ENCODE measurements at places on chromosomes 11 and 22. TPM values are rescaled to one million over a fixed set of nuclear protein-coding genes. Genes with fewer than 3 reads are reported as not detected.

GRCh38 chr11:119377112-119377901 is 4.2 kb downstream of the USP2 start:
- no peak for DNase-seq

DNA sequence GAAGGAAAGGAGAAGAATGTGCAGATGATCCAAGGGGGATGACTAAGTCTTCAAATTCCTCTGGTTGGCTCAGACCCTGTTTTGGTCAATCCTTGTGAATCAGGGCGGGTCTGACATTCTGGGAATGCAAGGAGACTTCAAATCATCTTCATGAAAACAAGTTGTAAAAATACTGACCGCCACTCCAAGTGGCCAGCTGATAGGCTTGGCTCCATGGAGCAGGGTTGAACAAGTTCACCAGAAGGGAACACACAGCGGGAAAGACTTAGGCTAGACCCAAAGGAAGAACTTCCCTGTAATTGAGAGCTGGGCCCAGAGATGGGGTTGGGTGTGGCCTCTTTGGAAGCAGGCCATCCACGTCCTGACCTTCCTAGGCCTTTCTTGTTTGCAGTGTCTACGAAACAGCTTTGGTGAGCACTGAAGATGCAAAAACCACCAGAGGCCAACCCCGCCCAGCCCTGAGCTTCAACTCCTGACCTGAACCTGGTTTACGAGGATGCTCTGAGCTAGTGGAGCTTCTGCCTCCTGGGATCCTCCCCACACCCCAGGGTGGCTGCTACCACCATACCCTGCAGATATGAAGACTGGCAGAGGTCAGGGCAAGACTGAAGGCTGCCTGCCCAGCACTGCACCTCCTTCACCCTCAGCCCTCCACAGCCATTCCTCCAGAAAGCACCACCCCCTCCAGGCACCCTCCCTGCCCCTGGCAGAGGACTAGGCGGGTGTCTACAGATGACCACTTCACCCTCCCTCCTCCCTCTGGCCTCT is 26.1 kb downstream of the GDPD5 start:
- peak; percentile 31 for DNase-seq

DNA sequence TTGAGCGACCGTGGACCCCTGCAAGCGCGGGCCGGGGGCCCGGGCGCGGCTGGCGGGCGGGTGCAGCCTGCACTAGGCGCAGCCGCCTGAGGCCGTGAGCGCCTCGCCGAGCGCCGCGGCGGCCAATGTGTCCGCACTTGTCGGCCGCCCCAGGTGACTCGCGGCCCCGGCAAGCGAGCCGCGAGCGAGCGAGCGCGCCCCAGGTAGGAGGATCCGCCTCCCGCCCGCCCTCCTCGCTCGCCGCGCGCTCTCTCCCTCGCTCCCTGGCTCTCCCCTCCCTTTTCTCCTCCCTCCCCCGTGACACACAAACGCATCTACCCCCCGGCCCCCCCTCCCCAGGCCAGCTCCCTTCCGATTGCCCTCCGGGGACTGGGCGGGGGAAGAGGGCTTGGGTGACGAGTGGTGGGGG is at the start of gene WNT7B:
TSS of gene WNT7B (minus strand) at position 160 of the 409 bp plus-strand sequence. CDS start 408 bp downstream, outside the sequence.
- DNase-seq = no peak

- peak; percentile 83 for DNase-seq
Observed at GRCh38 chr22:35914665-35915476, 113.8 kb downstream of the RBFOX2 start.

GRCh38 chr22:29475550-29475949 is 4.5 kb upstream of the NEFH start:
- no peak for DNase-seq

- DNase-seq = no peak
Observed at GRCh38 chr11:114285599-114285998, 10.6 kb upstream of the NNMT start.

- DNase-seq = no peak
Observed at GRCh38 chr11:8108421-8108820, 27.4 kb downstream of the TUB start.

DNA sequence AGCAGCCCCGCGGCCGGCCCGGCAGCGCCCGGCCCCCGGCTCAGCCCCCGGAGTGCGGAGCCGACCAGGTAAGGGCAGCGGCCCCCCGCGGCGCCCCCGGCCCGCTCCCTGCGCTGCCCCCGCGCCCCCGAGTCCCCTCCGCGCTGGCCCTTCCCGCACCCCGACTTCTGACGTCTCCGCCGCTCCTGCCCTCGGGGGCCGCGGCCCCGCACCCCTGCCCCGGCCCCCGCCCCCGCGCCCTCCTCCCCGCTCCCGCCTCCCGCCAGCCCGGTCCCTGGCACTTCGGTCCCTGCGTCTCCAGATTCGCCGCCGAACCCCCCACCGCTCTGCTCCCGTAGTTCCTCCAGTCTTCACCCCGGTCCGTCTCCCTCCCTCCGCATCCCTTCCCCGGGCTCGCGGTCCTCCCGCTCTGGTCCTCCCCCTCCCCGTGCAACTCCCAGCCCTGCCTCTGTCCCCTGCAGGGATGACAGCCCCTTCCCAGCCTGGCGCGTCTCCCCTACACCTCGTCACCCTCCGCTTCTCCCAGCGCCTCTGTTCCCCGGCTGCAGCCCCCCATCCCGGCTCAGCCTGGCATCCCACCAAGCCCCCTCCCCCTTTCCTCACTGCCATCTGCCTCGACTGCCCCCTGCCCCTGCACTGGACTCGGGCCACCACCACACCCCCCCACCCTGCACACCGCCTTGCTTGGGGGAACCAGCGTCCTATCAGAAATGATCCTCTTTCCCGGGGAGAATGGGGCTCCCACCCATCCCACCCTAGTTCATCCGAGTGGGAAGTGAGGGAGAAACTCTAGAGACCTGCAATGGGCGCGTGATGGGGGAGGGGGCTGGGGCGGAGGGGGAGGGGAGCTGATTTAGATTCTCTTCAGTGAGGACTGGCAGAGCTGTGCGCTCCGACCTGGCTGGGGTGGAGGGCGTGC is 531 bp downstream of the GRIK4 start:
- DNase-seq = no peak

DNA sequence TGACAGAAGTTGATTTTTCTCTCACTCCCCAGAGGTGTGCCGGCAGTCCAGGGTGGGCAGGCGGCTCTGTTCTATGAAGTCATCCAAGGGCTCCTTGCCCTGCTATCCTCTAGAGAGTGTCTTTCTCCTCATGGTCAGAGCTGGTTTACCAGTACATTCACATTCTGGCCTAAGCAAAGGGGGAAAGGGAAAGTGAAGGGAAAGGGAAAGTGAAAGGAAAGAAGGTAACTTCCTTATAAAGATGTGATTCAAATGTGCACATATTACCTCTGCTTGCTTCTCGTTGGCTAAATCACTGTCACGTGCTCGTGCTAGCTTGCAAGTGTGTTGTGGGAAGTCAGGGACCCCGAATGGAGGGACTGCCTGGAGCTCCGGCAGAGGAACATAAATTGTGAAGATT is 2.9 kb upstream of the HTATIP2 start:
- no peak for DNase-seq

GRCh38 chr22:39482768-39483167 is 19.3 kb upstream of the MIEF1 start:
- no peak for DNase-seq

DNA sequence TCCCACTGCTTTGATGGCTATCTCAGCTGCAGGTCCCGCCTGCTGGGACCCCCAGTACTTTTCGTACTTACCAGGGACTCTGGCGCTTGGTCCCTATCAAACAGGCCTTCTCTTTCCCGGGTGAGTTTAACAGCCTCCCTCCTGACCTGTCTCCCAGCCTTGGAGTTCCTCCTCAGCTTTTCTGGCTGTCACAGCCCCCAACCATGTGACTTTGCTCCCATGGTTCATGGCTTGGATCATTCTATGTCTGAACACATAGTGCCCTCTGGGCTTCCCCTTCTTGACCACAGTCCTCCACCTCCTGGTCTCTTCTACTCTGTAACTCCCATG is 56.9 kb downstream of the PARVA start:
- DNase-seq = no peak

GRCh38 chr22:29715240-29715639 is 4.6 kb upstream of the CABP7 start:
- no peak for DNase-seq

DNA sequence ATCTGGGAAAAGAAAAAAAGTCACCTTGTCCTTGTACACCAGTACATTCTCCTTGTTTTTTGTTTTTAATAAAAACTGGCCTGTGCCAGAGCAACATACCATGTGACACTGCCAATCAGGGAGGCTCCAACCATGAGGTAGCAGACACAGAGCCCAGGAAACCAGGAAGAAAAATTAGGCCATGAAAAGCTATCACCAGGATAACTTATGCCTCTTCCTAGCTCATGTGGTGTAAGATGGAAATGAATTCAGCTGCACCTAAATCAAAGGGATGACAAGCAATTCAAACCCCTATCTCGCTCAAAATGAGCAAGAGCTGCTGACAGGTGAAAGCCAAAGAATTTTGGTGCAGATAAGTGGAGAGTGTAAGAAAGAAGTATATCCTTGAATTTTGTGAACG is 7.7 kb downstream of the DRD2 start:
- no peak for DNase-seq

- DNase-seq = no peak
Observed at GRCh38 chr11:13550761-13551160, 55.0 kb upstream of the PTH start.

DNA sequence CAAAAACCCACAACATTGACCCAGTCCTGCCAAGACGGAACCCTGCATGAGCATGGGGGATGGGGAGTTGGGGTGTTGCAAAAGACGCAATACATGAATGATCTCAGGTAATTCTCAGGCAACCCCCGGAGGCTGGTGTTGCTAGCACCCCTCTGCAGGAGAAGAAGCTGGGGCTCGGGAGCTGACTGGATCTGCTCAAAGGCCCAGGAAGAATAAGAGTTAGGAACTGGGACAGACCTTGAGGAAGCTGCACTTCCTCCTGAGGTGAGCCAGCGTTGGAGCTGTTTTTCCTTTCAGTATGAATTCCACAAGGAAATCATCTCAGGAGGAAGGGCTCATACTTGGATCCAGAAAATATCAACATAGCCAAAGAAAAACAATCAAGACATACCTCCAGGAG is at the start of gene KRTAP5-9:
TSS of gene KRTAP5-9 (plus strand) at position 301 of the 400 bp plus-strand sequence. CDS start 238 bp downstream, outside the sequence.
- no peak for DNase-seq

- DNase-seq = no peak
Observed at GRCh38 chr11:12186701-12187100, 76.3 kb downstream of the MICAL2 start.

- DNase-seq = peak; percentile 56
Observed at GRCh38 chr22:27554106-27554811, 247.3 kb downstream of the MN1 start.

- DNase-seq = no peak
Observed at GRCh38 chr11:45411228-45411946, 125.2 kb upstream of the SYT13 start.

DNA sequence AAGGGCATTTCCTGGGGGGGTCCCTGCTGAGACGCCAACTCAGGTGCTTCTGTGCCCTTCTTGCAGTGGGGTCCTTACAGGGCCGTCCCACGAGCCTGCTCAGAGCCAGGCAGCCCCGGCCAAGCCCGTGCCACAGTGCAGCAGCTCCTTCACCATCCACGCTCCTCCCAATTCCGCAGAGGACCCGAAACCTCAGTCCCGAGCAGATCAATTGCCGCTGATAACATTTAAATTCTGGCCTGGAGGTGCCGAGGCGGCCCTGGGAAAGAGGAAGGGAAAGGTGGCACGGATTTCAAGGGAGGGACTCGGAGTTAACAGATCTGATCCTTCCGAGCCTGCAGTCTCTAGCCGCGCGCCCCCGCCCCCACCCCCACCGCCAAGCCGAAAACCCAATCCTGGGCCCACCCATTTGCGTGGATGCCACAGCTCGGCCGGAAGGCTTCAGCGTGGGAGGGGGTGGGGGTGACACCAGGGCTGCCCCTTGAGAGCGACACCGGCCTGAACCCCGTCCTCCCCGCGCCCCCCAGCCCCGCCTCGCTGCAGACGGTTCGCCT is 32.3 kb upstream of the JAM3 start:
- no peak for DNase-seq

DNA sequence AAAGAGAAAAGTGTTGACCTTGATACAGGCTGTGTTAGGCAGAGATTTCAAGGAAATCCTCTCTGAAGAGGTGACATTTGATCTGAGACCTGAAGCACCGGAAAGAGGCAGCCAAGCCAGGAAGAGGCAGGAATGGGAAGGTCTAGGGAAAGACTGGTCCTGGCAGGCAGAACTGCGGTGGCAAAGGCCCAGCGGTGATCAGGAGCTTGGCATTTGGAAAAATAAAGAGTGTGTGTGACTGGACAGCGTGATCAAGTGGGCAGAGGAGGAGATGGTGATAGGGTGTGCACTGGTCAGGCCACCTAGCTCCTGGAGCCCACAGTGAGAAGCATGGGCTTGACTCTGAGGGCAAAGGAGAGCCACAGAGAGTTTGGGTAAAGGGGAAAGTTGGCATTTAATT is 27.2 kb upstream of the GAB4 start:
- DNase-seq = no peak

- DNase-seq = no peak
Observed at GRCh38 chr11:13638422-13638821, 30.0 kb upstream of the FAR1 start.

- DNase-seq = peak; percentile 28
Observed at GRCh38 chr22:22928666-22929380, 41.2 kb downstream of the IGLL5 start.

- no peak for DNase-seq
Observed at GRCh38 chr11:121510438-121510837, 57.7 kb upstream of the SORL1-AS1 start.

DNA sequence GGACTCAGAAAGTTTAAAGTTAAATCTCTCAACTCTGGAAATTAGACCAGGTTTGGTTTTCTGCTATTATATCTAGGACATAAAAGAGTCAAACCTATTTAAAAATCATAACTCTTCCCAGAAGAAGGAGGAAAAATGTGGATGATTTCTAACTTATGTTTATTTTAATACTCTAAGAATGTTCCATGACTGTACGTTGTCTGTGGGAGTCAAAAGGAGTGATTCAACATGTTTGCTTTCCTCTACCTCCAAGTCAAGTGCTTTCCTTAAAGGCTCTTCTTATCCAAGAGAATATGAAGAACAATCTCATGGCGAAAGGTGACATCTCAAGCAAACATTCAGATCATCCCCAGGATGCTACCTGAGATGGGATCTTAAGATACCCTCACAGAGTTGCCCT is 21.6 kb downstream of the OR51E1 start:
- DNase-seq = no peak

- no peak for DNase-seq
Observed at GRCh38 chr22:35921044-35921443, 107.6 kb downstream of the RBFOX2 start.

GRAP2 gene
- 2.1 TPM for total RNA-seq

CSTPP1 gene
- total RNA-seq = 35.8 TPM

NPTXR gene
- 2.0 TPM for total RNA-seq

SYT7 gene
- 8.5 TPM for total RNA-seq

SPI1 gene
- 4.7 TPM for total RNA-seq

OR5A1 gene
- not detected for total RNA-seq

MMP13 gene
- not detected for total RNA-seq

SLC17A6 gene
- total RNA-seq = not detected

RBMXL2 gene
- total RNA-seq = not detected

Measured in colonic mucosa (tissue), 4 donors.